ENCODE measurements at places on chromosomes 5 and 9.

DNA sequence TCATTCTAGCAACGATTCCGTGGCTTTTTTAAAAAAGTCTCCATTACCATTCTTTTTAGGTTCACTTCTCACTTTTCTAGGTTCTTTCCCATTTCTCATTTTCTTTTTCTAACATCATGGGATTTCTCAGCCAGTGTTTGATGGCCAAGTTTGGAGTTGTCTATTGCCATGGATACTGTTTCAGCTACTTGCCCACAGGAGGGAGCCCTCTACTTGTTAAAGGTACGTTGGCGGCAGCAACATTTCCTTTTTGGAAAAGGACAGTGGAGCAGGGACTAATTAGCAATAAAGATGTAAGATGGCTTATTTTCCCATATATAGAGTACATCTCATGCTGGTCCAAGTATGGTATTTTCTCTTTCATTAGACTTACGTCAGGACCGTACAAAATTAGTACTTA is 2257.5 kb upstream of the C9orf72 start:
- DNase-seq = peak; percentile 74

- no peak for DNase-seq
Observed at GRCh38 chr5:1948663-1949191, 66.0 kb upstream of the IRX4 start.

GRCh38 chr5:156491766-156492165 is 164.8 kb downstream of the SGCD start:
- no peak for DNase-seq

GRCh38 chr5:127549551-127549950 is 32.1 kb downstream of the PRRC1 start:
- DNase-seq = no peak

DNA sequence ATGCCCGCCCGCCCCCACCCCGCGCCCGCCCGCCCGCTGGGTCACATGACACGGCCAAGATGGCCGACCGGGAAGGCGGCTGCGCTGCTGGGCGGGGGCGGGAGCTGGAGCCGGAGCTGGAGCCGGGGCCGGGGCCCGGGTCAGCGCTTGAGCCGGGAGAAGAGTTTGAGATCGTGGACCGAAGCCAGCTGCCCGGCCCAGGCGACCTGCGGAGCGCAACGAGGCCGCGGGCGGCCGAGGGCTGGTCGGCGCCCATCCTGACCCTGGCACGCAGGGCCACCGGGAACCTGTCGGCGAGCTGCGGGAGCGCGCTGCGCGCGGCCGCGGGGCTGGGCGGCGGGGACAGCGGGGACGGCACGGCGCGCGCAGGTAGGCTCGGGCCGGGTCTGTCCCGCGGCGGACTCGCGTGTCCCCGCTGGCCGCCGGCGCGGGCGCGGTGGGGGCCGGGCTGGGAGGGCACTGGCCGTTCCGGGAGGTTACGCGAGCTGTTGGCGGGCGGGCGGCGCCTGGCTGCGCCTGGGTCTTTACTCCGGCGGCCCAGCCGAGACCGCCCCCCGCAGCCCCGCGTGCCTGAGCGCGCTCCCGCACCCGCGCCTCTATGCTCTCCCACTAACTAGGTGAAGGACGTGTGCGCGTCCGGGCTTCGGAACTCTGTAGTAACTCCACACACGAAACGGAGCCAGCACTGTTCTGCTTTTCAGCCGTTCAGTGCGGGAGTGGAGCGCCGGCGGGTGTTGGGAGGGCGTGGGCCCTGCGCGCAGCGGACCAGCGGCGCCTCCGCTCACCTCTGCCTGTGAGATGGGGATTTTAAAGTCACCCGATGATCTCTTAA is at the start of gene RUFY1:
TSS of gene RUFY1 (plus strand) at position 44 of the 832 bp plus-strand sequence. CDS start at position 60, 16 bp downstream.
- peak; percentile 49 for DNase-seq

- no peak for DNase-seq
Observed at GRCh38 chr9:73596321-73596720, 444.7 kb downstream of the ANXA1 start.

- DNase-seq = peak; percentile 82
Observed at GRCh38 chr9:89746385-89747116, 141.7 kb downstream of the GADD45G start.

DNA sequence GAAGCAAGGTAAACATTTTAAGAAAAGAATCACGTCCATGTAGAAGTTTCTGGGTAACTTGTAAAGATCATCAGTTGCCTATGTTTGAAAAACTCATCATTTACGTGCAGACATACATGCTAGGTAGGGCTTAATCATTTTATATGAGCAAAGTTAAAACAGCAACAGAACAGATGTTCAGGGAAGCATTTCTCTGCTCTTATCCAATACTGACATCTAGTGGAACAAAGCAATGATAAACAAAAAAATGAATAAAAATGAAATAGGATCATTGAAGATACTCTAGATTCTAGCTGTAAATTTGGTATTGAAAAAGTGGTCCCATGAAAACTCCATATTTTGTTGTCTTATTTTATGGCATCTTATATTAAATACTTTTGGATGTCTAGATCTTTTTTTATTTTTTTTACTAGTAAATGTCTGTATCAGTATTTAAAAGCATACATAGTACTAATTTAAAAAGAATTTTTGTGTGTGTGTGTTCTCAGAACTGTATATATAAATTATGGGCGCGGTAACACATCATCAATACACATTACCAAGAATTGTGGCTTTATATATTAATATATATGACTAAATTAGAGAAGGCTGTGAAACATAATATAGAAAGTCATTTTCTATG is 1050.2 kb downstream of the CDH12 start:
- peak; percentile 76 for DNase-seq

All from NCI-H524 (cell line).